ENCODE measurements at places on chromosomes 16 and 17.

GRCh38 chr16:65702707-65703402, 581.0 kb upstream of the CDH11 start:
- DNase-seq: no peak

DNA sequence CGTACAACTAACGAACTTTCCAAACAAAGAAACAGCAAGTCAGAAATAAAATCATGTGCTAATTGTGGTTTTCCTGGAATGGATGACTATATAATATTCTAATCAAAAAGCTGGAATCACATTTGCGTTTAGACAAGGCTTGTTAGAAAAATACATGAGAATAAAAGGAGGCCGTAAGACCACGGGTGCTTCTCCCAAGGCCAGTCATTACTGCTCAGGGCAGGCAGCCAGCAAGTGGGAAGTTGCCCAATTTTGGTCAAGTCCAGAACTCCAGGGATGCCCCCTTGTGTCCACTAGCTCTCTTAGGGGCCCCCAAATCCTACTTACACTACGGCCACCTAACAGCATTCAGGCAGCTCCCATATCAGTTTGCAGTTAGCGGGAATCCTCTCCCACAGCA, 25.9 kb upstream of the LYRM9 start:
- no peak for DNase-seq

- DNase-seq: no peak
Observed at GRCh38 chr17:63934183-63935112, 2.3 kb upstream of the CD79B start.

DNA sequence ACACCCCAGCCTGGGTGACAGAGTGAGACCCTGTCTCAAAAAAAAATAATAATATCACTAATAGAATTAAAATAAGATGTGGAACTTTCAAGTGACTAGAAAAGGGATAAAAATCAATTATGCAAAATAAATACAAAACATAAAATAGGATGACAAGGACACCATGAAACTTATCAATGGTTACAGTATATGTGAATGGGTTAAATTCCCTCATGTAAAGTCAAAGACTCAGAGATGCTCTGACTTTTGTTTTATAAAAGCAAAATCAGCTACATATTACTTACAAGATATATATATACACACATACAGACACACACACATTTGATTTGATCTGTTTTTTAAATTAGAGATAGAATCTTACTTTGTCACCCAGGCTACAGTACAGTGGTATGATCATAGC, 33.5 kb upstream of the SCNN1B start:
- DNase-seq: no peak

GRCh38 chr16:13866073-13866472, 53.9 kb upstream of the ERCC4 start:
- peak; percentile 33 for DNase-seq

GRCh38 chr16:22075043-22075757, 17.1 kb upstream of the VWA3A start:
- peak; percentile 41 for DNase-seq

DNA sequence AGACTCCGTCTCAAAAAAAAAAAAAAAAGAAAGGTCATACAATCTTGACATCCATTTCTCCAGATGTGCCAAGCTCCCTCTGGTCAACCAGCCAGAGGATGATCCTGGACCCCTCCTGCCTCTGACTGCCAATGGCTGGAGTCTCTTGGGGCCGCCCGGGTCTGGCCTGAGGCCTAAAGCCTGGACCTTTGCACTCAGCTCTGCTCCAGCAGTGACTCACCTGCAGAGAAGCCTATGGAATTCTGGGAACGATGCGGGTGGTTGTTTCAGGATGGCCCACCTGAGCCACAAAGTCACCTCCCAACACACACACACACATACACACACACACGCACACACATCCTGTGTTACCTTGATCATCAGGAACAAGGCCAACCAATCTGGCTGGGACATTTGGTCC, 64.0 kb upstream of the DNAH17 start:
- DNase-seq: no peak

GRCh38 chr16:3027983-3028715, 4.3 kb downstream of the THOC6 start:
- peak; percentile 69 for DNase-seq

- peak; percentile 80 for DNase-seq
Observed at GRCh38 chr17:81601525-81602120, 35.3 kb downstream of the NPLOC4 start.

DNA sequence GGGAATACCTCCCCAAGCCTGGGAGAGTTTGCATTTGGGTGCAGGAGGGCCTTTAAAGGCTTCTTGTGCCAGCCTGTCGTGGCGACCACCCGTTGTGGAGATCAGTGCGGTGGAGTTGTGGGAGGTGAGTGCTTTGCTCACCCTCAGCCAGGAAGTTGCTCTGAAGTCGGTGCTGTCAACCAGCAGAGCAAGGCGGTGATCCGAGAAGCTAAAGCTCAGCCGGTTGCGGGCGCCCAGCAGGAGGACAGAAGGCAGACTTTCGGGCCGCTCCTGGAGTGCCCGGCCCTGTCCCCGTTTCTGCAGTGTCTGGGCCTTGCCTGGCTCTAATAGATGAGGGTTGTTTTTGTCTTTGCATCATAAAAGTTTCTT, 1.4 kb downstream of the UBE2I start:
- peak; percentile 48 for DNase-seq

- DNase-seq: no peak
Observed at GRCh38 chr16:11586378-11586855, 302 bp downstream of the LITAF start.

DNA sequence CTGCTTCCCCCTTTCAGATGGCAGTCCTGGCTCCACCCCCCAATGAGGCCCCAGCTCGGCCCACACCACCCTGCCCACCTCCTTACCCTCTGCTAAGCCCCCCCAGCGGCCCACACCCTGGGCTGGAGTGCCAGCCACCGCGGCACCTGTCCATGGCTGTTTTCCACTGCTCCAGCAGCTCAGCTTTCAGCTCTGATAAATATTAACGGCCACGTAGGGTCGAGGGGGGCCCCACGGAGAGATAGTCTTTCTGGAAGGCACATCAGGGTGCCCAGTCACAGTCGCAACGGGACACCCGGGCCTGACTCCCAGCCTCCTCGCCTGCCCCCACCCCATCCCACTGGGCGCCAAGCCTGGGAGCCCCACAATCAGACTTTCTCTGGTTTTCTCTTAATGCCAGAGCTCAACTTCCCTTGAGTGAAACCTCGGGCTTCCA, 46.5 kb upstream of the CIBAR2 start:
- no peak for DNase-seq

DNA sequence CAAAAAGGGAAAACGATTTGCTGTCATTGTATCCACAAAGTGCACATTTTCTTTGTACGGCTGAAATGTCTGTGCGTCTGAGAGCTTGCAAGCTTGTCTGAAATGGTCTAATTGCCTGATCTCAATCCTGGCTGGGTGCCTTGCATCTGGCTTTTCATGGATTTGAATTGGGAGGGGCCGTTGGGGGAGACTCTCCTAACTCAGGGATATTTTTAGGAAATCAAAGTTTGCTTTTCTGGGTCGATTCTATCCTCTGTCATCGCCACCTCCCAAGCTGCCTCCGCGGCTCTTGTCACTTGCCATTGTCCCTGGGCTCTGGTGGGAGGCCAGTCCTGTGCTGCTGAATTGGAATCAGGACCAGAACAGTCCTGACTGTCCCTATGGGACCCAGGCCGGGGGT, 33.3 kb upstream of the MGAT5B start:
- DNase-seq: no peak

- no peak for DNase-seq
Observed at GRCh38 chr17:79715098-79715942, 15.4 kb upstream of the ENPP7 start.

GRCh38 chr17:61467416-61468262, 15.4 kb downstream of the TBX4 start:
- DNase-seq: no peak

DNA sequence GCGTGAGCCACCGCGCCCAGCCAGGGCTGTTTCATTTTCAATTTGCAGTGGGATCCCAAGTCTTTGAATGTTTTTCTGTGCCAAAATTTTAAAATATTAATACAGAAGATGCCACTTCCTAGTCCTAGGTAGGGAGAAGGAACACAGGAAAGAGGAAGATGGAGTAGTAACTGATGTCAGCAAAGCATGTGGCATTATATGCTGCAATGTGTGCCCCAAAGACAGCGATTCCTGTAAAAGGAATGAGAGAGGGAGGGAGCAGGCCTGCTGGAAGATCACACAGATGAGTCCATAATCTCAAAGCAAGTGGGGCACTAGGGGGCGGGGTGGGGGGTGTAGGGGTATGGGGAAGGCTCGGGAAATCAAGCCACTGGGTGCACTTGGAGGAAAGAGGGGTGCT, 23.4 kb upstream of the SSTR2 start:
- DNase-seq: no peak

DNA sequence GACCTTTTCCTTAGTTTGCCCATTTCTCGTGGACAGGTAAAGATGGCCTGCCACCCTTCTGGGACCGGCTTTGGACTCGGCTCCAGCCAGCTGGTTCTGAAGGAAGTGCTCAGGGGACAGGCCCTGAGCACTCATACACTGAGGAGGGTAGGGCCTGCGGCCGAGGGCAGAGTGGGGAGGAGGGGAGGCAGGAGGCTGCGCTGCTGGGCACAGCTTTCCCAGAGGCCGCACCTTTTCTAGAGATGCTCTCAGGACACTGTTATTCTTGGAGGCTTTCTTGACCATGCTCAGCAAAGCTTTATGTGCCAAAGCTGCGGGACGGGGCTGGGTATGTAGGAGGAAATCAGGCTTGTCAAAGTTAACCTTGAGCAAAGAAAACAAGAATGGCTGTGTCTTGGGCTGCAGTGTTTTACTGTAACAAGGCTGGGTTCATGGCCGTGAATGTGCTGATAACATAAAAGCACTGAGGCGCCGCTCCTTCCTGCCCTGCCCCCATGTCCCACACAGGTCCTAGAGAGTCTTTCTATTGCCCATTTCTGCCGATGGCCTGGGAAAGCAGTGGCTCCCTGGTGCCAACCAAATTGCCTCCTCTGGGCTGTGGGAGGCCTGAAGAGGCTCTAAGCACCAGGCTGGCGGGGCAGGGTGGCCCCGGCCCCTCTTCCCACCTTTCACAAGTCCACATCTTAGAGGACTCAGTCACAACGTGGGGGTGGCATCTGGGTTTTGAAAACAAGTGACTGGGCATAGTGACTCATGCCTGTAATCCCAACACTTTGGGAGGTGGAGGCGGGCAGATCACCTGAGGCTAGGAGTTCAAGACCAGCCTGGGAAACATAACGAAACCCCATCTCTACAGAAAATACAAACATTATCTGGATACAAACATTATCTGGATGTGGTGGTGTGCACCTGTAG, 22.3 kb upstream of the TIMP2 start:
- no peak for DNase-seq

- no peak for DNase-seq
Observed at GRCh38 chr17:12666718-12667117, 1.0 kb downstream of the MYOCD start.

- DNase-seq: no peak
Observed at GRCh38 chr17:83057397-83057761, 22.0 kb upstream of the METRNL start.

GRCh38 chr16:23858542-23858941, 22.8 kb downstream of the PRKCB start:
- DNase-seq: no peak

DNA sequence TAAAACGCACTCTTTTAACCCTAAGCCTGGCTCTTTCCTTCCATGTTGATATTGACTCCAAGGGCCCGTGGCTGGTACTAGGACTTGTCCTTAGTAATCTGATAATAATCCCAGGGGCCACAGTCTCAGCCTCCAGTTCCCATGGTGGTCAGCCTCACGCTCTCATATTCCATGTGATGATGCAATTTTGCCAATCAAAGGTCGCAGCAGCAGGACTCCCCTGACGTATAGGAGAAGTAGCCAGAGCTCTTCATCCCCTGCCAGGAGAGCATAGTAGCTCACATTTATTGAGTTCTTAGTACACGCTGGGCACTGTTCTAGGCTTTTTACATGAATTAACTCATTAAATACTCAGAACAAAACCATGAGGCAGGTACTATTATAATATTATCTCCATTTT, 42.4 kb downstream of the CD300LF start:
- no peak for DNase-seq

DNA sequence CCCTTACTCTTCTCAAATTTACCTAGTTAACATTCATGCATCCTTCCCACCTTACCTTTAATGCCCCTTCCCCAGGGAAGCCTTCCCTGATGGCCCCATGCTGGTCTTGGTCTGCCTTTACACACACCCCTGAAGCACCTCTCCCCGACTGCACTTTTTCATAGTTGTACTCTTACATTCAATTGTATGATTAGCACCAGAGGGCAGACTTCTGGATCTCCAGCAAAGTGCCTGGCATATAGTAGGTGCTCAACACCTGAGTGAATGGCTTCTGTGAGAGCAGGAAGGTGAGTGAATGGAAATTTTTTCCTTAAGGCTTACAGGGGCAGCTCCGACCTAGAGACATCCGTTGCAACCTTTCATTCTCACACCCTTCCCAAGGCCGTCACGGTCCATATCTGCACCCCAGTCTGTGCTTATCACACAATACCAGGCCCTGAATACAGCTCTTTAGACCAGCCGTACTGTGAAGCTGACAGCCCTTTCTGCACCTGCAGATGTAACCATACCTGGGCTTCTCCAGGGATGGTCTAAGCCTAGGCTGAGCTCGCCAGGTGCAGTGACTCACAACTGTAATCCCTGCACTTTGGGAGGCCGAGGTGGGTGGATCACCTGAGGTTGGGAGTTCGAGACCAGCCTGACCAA, 4.4 kb downstream of the PGAP3 start:
- no peak for DNase-seq

DNA sequence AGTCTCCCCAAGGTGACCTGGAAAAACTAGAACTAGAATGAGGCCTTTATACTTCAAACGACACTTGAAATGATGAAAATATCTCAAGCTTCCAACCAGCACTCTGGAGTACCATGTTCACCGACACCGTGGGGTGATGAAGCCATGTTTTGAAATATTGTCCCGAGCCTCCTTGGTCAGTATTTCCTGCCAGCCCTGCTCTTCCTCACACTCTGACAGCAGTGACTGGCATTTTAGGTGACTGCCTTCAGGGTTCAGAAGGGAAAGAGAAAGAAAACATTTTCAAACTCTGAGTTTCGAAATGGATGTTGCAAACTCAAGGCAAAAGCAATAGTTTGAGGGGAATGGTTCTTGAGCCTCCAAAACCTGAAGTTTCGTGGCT, 39.3 kb upstream of the IRX6 start:
- no peak for DNase-seq

GRCh38 chr16:84599521-84600202, 18.2 kb downstream of the COTL1 start:
- peak; percentile 68 for DNase-seq

DNA sequence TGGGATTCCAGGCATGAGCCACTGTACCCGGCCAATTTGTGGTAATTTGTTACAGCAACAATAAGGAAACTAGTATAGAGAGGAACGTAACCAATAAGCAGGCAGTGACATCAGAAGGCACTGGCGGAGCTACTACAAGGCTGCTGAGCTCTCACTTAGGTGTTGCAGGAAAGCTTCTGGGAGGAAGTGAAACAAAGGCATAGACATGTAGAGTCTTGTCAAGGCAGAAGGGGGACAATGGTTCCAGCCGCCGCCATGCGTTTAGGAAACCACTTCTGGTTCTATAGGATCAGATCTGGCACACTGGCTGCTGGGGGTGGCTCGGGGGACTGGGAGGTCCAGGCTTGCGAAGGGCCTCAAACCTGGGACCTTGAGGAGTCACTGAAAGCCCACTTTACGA, 9.4 kb upstream of the CPSF4L start:
- no peak for DNase-seq

- DNase-seq: no peak
Observed at GRCh38 chr17:49914096-49914490, 54.9 kb upstream of the DLX4 start.
